ENCODE measurements at places on chromosomes 7 and 10.

- DNase-seq, result no peak
Measured at GRCh38 chr10:1064964-1065247, 8.7 kb downstream of the WDR37 start.

DNA sequence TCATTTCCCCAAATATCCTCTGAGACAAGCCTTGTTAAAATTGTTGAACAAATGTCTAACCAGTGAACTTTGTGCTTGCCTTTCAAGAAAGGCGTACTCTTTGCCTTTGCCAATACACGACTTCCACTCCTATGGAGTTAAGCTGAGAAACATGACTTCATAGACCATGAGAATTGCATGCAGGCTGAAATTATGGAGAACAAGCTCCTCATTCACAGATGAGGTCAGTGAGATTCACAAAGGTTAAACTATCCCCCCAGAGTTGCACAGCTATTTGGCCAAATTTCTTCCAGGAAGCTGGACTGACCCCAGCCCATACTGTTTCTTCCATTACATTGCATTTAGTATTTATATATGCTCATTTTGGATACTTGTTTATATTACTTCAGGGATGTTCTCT is 221.4 kb upstream of the SEMA3C start:
- no peak for DNase-seq

- no peak for DNase-seq
Measured at GRCh38 chr10:24118246-24118645, 90.7 kb upstream of the KIAA1217 start.

DNA sequence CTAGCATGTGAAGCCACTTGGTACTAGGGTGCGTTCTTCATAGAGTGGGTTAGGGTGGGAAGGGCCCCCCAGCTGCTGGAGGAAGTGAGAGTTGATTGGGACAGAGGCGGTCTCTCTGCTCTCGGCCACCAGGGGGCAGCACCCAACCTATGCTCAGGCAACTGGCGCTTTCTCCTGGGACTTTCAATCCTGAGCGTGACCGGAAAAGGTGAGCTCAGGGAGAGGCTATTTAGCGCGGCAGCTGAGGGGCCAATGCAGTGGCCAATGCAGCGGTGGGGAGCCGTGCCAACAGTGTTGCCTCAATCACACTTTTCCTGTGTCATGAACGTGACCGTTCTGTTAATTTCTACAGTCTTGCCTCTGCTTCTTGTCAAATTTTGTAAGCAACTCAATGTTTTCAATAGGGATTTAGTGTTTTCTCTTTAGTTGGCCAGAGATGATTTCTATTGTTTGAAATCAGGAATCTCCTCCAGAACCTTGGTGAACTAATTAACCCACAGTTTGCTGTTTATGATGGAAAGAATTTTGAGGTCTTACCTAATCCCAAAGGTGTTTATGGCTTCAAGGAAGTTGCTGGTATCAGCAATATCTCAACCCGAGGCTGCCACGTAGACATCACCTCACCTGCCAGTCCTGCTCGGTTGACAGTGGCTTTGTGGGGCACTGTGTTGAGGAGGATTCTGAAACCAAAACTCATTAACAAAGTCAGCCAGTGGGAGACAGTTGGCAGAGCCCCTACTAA is 67.9 kb upstream of the PDZD8 start:
- DNase-seq, result peak; percentile 43

GRCh38 chr7:1022801-1023465 is 21.4 kb upstream of the GPR146 start:
- DNase-seq, result no peak

DNA sequence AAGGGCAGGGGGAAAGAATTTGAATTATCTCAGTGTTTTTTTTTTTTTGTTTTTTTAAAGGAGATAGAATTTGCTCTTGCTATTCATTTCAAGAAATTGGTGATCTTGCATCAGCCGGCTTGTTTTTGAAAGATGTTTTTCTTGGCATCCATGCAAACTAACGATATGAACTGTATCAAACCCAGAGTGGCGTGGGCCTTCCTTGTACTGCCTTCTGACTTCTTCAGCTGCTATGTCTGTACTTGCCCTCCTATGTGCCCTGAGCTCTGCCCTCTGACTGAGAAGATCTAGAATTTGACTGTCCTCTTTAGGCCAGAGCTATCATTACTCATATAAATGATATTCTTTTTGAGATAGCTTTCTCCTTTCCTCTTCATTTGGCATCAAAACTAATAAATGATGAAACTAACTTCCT is 183.1 kb downstream of the EXOC4 start:
- DNase-seq, result no peak

DNA sequence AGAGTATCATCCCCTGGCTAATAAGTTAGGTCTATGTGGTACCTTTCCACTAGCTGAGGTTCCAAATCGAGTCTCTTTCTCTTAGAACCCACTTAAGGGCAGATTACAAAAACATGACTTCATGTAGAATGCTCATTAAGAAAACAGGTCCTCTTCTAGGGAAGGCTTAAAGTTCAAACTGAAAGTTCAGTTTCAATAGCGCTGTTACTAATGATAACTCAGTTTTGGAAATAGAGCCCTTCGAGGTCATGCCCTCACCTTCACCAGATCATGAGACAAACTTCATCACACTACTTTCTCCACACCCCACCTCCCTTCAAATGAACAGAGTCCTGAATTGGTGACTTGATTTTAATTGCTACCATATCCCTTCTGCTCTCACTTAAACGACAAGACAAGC is 26.2 kb downstream of the HGF start:
- no peak for DNase-seq

- DNase-seq, result no peak
Measured at GRCh38 chr7:93551063-93551895, 23.2 kb downstream of the CALCR start.

- DNase-seq, result no peak
Measured at GRCh38 chr7:150759479-150759878, 22.3 kb downstream of the GIMAP5 start.

DNA sequence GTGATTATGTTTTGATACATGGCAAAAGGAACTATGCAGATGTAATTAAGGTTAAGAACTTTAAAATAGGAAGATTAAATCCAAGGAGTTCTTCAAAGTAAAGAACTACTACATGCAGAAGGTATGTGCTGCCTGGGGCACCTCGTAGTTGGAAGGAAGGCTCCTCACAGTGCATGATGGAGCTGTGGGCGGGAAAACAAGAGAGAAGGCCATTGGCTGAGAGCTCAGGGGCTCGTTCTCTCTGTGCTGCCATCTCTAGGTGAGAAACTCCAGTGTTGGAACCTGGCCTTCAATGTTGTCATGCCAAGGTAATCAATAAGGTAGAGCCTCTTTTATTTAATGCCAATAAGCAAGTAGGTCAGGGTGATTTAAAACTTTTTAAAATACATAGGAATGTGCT is 391.4 kb upstream of the ETV1 start:
- DNase-seq, result no peak

- DNase-seq, result no peak
Measured at GRCh38 chr10:96991313-96991841, 159.3 kb downstream of the LCOR start.

DNA sequence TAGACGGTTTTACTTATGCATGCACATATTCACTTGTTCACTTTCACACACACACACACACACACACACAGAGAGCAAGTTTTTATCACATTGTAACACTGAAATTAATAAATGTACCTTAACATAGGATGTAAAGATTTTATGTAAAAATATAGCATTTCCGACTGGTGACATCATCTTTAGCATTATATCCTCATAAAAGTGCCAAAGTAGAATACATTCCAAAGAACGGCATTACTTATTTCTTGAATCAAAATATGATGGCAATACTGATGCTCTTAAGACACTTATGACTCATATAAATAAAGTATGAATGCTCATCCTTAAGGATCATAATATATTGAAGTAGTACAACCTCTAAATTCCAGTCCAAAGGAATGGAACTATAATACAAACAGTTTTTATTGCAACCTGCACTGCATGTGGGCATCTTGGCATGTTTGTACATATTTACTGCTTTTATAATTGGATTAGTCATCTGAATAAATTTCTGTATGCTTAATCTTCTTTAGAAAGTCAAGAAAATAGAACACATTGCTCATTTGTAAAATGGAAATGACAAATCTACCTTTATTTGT is 290.0 kb upstream of the SEMA3A start:
- DNase-seq, result no peak

- no peak for DNase-seq
Measured at GRCh38 chr7:56125831-56126230, 9.6 kb upstream of the NUPR2 start.

DNA sequence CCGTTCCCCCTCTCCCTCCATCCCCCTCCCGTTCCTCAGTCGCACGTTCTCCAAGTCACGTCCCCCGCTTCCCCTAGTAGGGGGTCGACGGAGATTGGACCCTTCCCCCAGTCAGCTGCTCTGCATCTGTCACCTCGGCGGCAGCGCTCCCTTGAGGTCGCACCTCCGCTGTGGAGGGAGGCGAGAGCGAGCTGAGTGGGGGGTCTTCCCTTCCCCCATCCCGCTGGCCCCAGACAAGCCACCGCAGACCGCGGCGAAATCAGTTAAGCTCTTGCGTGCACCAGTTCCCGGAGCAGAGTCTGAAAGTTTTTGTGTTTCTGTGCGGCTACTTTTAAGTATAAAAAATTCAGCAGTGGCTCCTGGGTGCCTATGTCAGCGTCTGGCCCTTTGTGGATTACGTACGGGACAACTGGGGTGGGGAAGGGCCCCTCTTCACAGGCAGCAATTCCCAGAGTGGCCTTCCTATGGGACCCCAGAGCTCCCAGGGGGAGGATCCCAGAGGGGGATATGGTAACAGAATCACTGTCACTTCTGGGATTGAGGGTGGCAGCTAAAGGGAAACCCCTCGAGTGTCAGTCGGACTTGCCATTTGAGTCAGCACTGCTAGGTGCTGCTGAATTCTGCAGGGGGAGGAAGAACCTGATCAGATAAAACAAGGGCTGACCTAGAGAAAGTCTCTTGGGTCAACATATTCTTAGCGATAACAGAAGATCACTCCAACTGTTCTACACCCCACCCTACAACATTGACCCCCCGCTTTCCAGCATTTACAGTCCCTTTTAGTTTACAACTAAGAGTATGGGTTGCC is 12.5 kb upstream of the DDIT4 start:
- DNase-seq, result no peak

DNA sequence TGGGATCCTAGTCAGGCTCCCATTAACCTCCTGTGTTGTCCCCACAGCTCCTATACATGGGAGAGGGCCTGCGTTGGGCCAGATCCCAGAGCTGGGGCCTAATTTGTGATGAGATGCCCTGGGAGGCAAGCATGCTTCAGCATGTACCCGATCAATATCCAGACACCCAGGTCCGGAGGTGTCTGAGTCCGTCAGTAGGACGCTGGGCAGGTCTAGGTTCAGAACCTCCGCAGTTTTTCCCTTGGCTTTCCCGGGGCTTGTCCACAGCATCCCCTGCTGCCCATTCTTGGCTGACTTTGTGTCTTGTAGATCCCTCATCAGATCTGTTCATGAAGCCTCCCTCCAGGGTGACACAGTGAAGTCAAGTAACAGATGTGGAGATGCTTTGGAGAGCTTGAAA is 32.7 kb upstream of the RBAK start:
- DNase-seq, result no peak

DNA sequence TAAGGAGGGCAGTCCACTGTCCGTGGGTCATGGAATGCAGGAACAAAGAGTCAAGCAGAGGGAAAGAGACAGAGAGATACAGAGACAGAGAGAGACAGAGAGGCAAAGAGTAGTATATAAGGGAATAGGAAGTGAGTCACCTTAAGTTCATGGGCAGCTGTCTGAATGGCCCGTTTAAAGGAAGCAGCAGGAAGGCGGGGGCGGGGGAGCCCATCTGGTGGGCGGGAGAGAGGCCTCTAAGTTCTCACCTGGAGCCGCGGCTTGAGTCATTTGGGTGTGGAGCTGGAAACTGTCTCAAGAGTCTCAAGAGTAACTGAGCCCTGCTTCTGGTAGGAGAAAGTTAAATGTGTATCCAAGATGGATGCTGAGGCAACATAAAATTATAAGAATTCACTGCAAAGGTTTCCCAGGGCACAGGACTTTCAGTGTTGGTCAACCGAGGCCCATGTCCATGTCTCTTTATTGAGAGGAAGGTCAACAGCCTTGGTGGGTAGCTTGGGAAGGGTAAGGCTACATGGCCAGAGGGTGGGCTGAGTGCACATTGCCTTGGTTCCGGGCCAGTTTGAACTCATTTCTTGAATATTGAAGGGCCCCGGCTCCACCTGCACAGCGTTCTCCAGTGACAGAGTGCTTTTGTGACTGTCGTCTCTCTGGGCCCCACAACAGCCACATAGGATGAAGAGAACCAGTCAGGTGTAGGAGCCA is 85.5 kb upstream of the CACUL1 start:
- no peak for DNase-seq

- DNase-seq, result no peak
Measured at GRCh38 chr7:27962273-27962672, 218.3 kb downstream of the JAZF1 start.

- no peak for DNase-seq
Measured at GRCh38 chr7:50962962-50963374, 180.3 kb upstream of the GRB10 start.

- no peak for DNase-seq
Measured at GRCh38 chr10:123998197-123999141, 94.9 kb downstream of the CHST15 start.

- DNase-seq, result no peak
Measured at GRCh38 chr10:66925373-66925772, 463 bp upstream of the LRRTM3 start.

DNA sequence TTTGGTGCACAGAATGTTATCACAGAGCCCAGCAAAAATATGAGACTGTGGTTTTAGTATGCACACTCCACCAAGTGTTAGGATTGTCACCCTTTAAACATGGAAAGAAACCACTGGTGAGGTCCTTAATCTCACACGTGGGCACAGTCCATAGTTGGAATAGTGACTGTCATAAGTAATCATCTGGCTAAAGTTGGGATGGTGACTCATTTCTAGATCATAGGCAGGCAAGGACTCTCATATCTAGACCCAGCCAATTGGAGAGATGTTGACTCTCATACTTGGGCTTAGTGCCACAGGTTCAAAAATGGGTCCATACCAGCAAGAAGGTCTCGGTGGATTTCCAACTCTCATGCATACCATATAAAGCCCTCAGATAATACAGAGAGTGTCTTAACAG is 39.6 kb upstream of the ZNF680 start:
- DNase-seq, result no peak

DNA sequence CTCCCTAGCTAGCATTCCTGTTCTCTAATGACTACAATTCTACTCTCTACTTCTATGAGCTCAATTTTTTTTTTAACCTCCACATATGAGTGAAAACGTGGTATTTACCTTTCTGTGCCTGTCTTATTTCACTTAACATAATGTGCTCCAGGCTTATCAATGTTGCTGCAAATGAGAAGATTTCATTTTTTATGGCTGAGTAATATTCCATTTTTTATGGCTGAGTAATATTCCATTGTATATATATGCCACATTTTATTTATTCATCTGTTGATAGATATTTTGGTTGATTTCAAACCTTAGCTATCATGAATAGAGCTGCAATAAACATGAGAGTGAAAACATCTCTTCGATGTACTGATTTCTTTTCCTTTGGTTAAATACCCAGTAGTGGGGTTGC is 159.6 kb upstream of the TPK1 start:
- DNase-seq, result no peak

GRCh38 chr7:47181746-47182361 is 400.1 kb downstream of the TNS3 start:
- DNase-seq, result no peak

Data from CD4-positive, alpha-beta memory T cell (primary cell).